ENCODE measurements at places on chromosomes 6 and 20.
A peak's percentile ranks its signal among the peaks of the same experiment; 100 is the strongest.

GRCh38 chr20:31811796-31812728 lies 7.1 kb upstream of the MYLK2 start:
- DNase-seq, result no peak

DNA sequence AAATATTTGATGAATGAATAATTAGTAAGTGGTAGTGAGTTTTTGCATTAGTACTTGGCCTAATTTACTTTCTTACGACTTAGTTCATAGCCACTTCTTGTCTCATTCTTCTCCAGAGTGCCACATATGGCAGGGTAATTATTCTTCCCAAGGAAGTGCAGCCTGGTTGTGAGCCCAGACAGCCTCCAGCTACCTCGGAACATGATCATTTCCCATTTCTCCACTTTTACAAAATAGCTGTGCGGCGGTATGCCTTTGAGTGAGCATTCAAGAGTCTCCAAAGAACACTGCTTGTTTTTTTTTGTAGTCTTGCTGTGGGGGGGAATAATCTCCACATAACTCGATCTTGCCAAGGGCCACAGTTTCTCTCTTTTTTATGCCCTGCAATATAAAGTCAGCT lies 765.0 kb downstream of the HDGFL1 start:
- DNase-seq, result no peak

- no peak for DNase-seq
These were observed 104.7 kb upstream of the TMEM170B start for GRCh38 chr6:11432713-11433450.

DNA sequence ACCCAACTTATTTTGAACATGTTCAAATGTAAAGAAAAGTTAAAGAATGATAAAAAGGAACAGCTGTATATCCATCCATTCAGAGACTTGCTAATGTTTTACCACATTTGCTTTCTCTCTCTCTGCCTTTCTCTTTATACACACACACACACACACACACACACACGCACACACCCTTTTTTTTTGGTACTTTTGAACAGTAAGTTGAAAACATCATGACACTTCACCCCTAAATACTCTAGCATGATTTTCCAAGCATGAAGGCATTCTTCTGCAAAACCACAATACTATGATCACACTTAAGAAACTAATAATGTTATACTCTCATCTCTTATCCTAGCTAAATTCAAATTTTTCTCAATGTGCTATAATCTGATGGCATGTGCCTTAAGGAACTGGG lies 192.3 kb downstream of the UTRN start:
- no peak for DNase-seq

GRCh38 chr6:111119571-111120329 lies 32.4 kb downstream of the SLC16A10 start:
- DNase-seq, result no peak

- no peak for DNase-seq
These were observed 800.6 kb upstream of the MAP3K7 start for GRCh38 chr6:91387290-91388059.

GRCh38 chr6:49551078-49551865 lies 804 bp downstream of the C6orf141 start:
- DNase-seq, result no peak

DNA sequence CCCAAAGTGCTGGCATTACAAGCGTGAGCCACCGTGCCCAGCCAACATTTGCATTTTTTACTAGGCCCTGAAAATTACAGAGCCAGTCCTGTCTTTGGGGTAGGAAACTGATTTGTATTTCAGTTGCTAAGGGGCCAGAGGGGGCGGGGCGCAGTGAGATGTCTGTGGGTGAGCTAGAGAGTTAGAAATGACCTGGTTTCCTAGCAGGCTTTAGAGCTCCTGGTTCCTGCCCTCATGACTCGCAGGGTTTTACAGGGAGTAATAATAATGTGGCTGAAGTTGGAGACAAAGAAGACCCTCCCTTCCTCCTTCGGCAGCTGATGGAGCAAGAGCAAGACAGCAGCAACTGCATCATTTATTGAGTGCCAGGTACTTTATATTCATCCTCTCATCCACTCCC lies 131.5 kb downstream of the TFAP2C start:
- no peak for DNase-seq

- DNase-seq, result no peak
These were observed 5.2 kb downstream of the STX11 start for GRCh38 chr6:144155529-144155928.

DNA sequence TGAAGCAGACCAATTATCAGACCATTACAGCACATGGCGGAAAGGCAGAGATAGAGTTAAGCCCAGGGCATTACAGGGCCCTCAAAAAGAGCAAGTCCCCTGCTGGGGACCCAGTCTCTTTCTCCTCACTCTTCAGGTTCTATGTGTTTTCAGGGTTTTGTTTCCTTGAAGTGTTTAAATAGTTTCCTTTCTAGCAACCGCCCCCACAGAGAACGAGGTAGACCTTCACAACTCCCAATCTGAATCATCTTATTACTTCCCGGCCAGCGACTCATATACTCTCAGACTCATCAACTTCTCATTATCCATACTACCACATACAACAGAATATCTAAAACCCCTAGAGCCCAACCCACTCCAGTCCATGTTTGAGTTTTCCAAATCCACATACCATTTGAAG lies 526.6 kb upstream of the ARID1B start:
- peak; percentile 28 for DNase-seq

- no peak for DNase-seq
These were observed 88.3 kb downstream of the SH3BGRL2 start for GRCh38 chr6:79719248-79719960.

- no peak for DNase-seq
These were observed 35.6 kb downstream of the ADGRF4 start for GRCh38 chr6:47733879-47734558.

DNA sequence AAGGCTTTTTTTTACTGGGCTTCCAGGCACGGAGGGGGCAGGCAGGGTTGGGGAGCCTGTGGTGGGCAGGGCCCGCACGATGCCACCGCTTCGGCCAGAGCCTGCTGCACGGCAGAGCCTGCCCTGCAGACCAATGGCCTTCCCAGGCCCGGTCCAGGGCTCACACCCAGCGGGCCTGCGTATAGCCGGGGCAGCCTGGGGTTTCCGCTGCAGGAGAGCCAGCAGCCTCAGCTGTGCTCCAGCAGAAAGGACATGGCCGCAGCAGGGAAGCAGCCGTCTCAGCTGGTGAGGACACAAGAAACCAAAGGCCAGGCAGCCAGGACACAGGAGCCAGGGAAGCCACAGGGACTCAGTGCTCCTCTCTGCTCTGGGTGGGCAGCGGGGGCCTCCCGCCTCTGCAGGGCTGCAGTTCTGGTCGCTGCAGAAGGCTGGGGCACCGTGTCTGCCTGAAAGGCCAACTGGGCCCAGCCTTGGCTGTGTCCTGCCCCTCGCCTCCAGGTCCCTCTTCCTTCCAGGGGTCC lies 90.6 kb downstream of the TTLL2 start:
- DNase-seq, result no peak

GRCh38 chr6:148464319-148465010 lies 121.8 kb downstream of the SASH1 start:
- DNase-seq, result peak; percentile 9

DNA sequence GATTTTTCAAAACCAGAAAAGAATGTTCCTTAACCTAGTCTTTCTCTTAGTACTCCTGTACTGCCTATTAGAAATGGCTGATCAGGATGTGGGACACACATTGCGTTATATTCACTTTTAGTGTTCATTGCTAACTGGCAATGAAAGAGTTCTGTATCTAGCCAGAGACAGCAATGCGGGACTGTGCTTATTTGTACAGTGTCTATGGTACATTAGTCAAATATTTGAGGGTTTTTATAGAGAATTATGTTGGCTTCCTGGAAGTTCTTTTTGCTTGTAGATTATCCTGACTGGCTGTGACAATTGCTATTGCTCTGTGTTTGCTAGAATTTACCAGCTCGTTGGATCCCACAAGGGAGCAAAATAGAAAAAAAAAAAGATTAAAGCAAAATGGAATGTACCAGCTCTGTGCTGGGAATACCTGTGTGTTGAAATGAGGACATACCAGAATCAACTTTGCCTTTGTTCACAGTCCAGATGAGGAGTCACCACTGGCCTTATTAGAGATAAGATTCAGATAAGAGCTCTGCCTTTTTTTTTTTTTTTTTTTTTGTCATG lies 22.4 kb upstream of the IFNGR1 start:
- DNase-seq, result no peak

DNA sequence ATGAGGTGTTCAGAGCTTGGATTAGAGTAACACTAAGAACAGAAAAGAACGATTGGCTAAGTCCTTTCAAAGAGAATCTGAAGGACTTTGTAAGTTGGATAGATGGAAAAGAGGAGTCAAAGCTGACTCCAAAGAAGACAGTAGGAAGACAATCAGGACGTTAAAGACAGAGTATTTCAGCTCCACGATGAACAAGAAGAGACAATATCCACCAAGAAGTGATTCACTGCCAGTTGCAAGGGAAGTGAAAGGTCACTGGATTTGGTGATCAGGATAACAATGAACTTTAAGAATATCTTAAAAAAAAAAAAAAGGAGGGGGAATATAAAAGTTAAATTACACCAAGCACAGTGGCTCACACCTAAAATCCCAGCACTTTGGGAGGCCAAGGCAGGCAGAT lies 17.9 kb downstream of the REPS1 start:
- no peak for DNase-seq

DNA sequence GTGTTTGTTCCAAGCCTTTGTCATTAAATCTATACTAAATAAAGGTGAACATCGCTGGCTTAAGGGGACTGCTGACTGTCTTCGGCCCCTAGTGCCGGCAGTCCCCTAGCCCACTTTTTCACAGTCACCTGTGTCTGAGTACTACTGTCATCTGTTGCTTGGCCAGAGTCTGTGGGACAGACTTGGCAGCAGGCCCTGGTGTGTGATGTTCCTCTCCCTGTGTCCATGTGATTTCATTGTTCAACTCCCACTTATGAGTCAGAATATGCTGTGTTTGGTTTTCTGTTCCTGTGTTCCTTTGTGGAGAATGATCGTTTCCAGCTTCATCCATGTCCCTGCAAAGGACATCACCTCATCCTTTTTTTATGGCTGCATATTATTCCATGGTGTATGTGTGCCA lies 133.4 kb downstream of the HAO1 start:
- DNase-seq, result no peak

DNA sequence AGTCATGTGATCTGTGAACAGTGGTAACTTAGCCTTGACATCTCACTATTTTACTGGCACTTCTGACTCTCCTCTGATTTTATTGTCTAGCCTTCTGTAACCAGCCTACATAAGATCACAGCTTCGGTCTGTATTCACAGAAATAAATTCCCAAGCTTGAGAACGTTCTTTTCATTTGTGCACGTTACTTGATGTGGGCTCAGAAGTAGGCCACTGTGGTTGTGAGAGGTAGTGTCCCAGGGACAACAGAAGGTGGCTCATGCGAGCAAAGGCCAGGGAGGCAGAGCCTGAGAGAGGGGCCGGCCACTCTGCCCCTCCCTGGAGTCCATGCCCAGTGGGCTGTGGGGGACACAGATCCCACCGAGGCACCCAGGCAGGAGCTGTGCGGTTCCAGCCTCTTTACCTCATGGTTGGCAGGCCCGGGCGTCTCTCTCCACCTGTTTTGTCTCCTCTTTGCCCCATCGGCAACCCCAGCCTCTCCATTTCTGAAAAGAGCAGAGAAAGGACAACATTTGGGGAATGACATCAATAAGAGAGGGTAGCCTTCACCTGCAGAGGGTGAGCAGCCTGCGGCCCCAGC lies 207.5 kb upstream of the CST7 start:
- DNase-seq, result no peak

DNA sequence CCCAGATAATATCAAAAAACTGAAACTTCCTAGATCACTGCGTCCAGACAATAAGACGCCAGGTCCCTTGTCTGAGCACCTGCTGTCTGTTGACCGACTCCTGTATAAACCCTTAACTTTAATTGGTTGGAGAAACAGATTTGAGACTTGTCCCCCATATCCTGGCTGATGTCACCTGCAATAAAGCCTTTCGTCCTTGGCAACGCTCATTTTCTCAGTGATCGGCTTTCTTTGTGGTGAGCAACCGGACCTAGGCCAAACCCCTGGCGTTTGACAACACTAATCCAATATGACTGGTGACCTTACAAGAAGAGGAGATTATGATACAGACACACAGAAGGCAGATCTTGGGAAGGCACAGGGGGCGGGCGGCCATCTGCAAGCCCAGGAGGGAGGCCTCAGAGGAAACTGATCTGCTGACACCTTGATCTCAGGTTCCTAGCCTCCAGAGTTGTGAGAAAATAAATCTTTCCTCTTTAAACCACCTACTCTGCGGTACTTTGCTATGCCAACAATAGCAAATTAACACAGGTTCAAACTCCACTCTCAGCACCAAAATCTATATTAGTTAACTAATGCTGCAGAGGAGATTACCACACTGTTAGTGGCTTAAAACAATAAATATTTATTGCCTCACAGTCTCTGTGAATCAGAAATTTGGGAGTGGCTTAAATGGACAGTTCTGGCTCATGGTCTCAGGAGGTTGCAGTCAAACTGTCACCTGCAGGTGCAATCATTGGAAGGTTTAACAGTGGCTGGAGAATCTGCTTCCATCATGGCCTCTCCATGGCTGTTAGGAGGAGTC lies 178.7 kb downstream of the OTOR start:
- no peak for DNase-seq

- no peak for DNase-seq
These were observed 67.8 kb upstream of the RALGAPA2 start for GRCh38 chr20:20780127-20780824.

DNA sequence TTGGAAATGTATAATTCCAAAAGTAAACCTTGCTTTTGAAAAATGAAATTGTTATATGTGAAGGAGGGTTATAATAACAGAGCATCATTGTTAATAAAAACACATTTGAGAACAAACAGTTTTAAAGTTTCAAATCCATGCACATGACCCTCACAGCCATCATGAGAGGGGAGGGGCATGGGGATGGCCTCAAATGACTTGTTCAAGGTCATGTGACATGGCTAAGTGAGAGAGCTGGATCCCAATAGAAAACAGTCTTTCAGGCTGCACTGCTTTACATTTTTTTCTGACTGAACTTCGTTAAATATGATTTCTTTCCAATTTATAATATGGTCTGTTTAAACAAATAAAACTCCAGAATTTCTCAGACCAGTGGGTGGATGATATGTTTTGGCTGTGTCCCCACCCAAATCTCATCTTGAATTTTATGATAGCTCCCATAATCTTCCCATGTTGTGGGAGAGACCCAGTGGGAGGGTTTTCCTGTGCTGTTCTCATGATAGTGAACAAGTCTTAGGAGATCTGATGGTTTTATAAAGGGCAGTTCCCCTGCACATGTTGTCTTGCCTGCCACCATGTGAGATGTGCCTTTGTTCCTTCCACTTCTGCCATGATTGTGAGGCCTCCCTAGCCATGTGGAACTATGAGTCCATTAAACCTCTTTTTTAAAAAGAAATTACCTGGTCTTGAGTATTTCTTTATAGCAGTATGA lies 66.0 kb downstream of the DTD1 start:
- DNase-seq, result no peak

DNA sequence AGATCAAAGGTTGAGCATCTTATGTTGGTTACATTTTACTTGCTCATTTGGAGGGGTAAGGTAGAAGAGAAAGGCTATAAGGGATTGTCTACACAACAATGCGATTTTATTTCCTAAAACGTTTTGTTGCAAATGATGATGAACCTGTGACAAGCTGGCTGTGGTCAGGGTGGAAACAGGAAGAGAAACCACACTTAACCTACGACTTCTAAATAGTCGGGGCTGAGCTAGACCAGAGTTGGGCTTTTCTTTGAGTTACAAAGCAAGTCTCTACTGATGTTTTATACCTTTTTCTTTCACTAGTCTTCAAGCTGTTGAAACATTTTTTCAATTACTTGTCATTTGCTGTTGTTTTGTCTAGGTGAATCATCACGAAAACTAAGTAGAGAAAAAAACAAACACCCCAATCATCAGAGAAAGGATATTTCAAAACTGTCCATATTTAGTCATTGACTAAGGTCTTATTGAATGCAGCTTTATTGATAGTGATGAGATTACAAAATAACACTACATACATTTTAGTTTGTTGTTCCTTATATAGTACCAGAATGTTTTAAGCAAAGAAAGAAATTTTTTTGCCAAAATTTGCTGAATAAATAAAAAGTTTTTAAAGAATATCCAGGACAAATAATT lies 18.0 kb downstream of the KLHL31 start:
- DNase-seq, result peak; percentile 10

Data from stimulated activated CD4-positive, alpha-beta T cell treated with anti-CD3 and anti-CD28 coated beads, Interleukin-2, amount 100 ng/mL, for 4 hours (primary cell).